Common myeloid progenitor, CD34-positive (primary cell): ENCODE measurements at places on chromosomes 4 and X.
A peak's percentile ranks its signal among the peaks of the same experiment; 100 is the strongest.

DNA sequence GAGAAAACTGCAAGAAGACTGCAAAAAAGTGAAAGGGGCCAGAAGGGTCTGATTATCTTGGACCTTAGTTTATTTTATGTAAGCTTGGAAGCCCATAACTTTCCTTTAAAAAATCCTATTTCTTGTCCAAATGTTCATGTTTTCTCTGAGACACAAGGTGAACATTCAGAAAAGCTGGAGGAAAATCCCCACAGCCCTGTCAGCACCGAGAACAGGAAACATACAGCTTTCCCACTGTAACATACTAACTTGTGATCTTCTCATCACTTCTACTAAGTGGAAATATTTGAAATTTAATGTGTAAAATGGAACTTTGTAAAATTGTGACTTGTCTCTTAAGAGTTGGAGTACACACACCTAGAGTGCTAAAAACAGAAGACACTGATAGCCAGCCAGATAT lies 21.3 kb downstream of the GPR174 start:
- no peak for DNase-seq

GRCh38 chr4:77578145-77578544 lies 27.5 kb upstream of the CXCL13 start:
- no peak for DNase-seq

GRCh38 chr4:153705743-153706468 lies 21.8 kb downstream of the TLR2 start:
- DNase-seq = peak; percentile 27

DNA sequence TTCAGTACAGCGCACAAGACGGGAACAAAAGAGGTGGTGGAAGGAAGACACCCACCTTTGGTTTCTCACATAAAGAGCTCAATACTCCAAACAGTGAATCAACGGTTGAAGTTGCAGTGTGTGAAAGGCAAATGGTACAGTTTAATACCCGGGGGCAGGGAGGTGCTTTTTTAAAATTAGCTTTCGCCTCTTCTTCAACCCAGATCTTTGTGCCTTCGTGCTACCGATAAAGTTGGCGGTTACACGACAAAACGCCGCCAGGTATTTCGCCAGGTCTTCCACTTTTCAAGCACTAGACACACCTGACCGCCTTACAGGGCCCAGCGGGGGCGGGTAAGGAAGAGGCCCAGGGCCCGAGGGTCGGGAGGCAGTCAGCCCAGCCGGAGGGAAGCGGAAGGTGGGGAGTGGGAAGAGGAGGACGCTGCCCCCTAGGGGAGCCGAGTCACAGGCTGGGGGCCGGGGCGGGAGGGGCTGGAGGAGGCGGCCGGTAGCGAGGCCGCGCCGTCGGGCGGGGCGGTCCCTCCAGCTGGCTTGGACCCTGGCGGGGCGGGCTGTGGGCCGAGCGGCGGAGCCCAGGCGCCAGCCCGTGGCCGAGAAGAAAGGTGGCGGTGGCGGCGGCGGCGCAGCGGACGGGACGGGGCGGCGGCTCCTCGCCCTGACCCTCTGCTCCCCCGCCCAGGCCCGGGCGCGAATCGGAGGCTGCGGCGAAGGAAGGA lies 16.0 kb downstream of the UTP3 start:
- DNase-seq = peak; percentile 70

DNA sequence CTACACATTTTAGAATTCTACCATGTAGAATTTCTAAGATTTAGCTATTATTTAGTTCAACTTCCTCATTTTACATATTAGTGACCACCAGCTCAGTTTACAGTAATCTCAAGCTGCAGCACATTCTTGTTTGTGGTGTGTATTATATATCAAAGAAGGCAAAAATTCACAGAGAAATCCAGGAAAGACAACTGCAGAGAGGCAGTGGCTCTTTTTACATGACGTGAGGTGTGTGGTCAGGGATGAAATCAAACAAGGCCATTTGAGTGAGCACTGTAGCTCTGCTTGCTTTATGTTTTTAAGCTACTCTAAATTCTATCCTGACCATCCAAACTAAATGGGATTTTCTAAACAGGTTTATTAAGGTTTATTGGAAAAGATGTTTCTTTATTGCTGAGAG lies 71.1 kb downstream of the COL25A1 start:
- DNase-seq = no peak

GRCh38 chr4:40283968-40284367 lies 51.2 kb upstream of the CHRNA9 start:
- no peak for DNase-seq

DNA sequence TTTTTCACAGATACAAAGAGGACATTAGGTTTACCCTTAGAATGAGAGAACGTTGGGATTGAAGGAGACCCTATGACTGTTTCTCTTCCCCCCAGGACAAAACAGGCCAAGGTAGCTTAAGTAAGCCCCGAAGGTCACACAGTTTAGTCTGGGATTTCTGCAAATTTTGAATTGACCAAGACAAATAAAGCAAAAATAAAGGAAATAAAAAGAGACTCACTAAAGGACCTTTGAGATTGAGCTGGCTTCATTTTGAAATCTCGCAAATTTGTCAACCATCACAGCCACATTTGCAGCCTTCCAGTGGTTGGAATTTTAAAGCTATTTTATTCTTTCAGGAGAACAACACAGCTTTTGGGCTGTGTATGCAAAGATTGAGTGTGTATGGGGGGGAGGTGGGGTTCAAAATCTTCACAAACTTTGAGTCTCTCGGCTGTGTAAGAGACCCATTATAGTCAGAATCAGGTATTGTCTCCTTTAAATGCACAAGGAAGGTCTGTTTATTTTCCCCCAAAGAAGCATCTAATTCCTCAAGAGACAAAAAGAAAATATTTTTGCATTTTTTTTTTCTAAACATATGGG lies 4.2 kb downstream of the TMSB4X start:
- DNase-seq = no peak

GRCh38 chrX:129706400-129707072 lies 32.2 kb upstream of the XPNPEP2 start:
- DNase-seq = peak; percentile 53

DNA sequence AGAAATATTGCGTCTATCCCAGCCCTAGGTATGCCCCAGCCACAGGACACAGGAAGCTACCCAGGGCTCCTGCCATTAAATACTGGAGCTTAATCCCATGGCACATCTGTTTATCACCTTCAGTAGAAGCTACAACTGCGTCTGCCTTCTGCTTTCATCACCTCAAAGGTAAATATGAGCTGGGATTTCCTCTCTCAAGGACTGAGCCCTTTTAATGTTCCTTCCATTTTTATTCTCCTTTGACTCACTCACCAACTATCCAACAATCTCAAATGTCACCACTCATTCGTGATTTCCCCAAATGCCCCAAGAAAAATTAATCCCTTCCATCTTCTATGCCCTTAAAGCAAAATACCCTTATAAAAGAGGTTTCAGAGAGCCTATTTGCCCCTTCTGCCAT lies 1.8 kb upstream of the MID1 start:
- DNase-seq = no peak

- DNase-seq = peak; percentile 56
Measured at GRCh38 chr4:79923281-79923680, 149.7 kb downstream of the ANTXR2 start.

DNA sequence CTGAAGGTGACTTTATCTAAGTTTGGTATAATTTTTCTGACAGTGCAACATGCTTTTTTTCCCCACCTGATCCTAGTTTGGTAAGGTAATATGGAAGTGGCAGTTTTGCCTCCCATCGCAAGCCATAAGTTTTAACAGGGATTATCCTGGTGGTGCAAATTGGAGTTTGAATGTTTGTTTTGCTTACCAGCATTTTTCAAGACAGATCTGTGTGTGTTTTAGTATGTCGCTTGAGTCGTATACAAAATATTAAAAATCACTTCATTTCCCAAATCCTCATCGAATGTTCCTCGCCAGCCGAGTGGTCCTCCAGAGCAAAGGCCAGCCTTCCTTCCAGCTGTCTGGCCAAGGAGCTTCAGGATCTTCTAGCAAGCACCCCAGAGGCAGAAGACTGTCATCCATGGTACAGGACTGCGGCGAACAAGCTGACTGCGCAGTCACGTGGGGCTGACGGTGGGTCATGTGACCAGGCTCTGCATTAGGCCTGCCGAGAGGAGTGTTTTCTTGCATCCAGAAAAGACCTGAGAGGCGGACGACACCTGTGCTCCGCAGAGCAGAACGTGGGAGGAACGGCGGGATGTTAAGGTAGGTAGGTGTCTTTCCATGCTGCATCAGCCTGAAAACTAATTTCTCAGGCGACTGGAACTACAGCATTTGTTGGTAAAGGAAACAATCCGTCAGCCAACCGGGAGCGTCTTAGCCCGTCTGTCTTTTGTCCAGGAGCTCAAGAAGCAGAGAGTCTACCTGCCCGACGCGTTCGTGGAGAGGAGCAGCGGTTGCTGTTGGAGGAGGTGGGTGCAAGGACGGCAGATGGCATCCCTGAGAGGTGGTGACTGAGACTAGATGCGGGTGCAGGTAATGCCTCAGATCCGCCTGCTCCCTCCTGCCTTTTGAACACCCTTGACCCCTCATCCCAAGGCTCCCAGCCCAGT lies at the start of gene GPRASP3:
Gene GPRASP3, plus strand, starts transcription at position 507 of the 932 bp plus-strand sequence. CDS start 28,253 bp downstream, outside the sequence.
- DNase-seq = peak; percentile 53
